ENCODE measurements at places on chromosomes 12 and 14.

GRCh38 chr14:61598980-61599379 lies 96.3 kb upstream of the HIF1A start:
- DNase-seq: no peak

DNA sequence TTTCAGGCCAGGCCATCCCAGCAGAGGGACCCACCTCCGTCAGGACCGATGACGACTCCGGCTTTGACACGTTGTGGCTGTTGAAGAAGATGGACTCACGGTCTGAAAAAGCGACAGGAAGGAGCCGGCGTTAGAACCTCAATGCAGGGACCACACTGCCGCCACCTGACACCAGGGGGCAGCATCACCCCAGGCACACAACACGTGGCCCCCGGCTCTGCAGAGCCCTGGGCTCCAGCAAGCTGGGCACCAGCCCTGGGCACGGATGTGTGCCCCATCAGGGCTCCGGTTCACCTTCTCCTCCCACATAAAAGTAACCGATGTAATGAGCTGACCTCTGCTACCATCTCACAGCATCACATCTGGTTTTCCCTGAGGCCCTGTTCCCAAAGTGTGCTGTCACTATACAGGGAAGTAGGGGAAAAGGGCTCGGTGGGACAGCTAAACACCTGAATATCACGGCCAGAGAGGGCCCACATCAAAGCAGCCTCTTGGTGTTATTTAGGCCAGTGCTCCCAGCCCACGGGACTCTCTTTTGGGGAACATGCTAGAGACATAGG lies 29.0 kb downstream of the CHGA start:
- DNase-seq: no peak

- no peak for DNase-seq
Observed at GRCh38 chr12:95115641-95116040, 42.2 kb upstream of the NR2C1 start.

DNA sequence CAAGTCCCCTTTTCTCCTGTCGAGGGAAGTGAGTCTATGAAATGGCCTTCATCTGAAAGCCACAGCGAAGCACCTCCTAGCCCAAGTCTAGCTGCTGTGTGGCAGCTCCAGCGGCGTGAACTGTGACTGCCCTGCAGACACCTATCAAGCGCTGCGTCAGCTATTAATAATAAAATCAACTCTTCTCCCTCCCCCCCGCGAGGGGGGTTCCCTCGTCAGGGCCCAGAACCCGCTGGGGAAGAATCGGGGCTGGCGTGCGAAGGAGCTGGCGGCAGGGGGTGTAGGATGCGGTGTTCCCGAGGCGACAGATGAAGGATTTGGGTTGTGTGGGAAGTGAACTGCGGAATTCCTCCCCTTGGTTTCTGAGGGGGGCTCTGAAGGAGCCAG lies 662 bp upstream of the ATP2A2 start:
- DNase-seq: no peak

GRCh38 chr12:27651201-27651600 lies 45.0 kb upstream of the REP15 start:
- no peak for DNase-seq

- DNase-seq: no peak
Observed at GRCh38 chr14:20434701-20435581, 1.0 kb downstream of the KLHL33 start.

GRCh38 chr14:102933618-102934231 lies 11.3 kb downstream of the AMN start:
- DNase-seq: no peak

- no peak for DNase-seq
Observed at GRCh38 chr14:88748288-88748687, 44.5 kb downstream of the EML5 start.

DNA sequence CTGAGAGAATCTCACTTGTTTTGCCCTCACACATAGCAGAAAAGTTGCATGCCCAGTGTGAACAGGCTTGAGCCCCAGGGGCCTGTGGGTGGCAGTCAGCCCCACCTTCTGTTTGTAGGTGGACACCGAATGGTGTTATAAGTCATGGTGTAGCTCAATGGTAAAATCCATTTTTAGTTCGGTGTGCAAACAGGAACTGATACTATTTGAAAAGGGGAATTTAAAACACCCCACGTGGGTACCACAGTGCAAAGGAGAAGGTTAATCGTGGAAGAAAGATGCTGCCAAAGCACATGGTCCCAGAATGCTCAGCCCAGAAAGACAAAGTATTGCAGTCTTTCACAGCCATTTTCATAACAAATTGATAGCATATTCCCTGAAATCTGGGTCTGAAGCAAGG lies 71.8 kb upstream of the GZMB start:
- DNase-seq: no peak

GRCh38 chr12:113876160-113876559 lies 90.0 kb downstream of the RBM19 start:
- no peak for DNase-seq

- peak; percentile 46 for DNase-seq
Observed at GRCh38 chr12:48351022-48351708, 446 bp upstream of the ZNF641 start.

GRCh38 chr12:18470251-18470650 lies 208.9 kb downstream of the PIK3C2G start:
- no peak for DNase-seq

GRCh38 chr14:92459950-92460421 lies 53.6 kb upstream of the RIN3 start:
- no peak for DNase-seq

GRCh38 chr14:61416591-61416990 lies 95.2 kb downstream of the PRKCH start:
- DNase-seq: no peak

DNA sequence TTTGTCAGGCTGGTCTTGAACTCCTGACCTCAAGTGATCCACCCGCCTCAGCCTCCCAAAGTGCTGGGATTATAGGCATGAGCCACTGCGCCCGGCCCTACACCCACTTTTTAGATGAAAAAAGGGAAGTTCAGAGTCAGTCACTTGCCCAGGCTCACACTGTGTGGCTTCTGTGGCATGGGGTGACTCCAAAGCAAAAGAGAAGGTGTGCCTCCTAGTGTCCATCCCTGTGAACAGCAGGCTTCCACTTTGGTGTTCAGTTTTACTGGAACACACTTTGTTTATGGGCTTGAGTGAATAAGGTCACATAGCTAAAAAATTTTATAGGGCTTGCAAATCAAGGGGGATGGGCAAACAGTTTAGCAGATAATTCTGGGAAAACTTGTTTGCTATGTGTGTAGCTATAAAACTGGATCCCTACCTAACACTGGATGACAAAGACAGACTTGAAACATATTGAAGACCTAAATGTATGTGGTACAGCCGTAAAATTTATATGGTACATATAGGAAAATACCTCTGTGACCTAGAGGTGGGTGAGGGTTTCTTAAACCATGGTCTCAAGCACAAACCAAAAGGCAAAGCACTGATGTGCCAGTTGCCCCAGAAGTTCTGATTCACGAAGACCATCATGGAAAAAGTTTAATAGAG lies 54.9 kb downstream of the EID3 start:
- DNase-seq: peak; percentile 69

DNA sequence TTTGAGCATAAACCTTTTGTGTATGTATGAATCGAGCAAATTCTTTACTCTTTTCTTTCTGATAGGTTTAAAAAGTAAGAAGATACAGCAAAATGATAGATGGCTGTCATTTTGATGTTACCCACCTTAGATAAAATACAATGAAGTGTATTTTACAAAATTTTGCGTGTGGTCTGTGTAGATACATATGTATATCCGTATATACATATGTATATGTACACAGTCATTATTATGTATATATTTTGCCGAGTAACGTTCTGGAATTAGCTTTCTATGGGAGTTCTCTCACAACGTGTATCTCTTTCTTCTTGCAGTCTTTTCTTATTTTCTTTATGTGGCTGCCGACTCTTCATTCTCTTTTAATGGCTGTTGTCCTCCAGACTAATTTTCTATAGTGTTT lies 32.4 kb upstream of the CHPT1 start:
- DNase-seq: no peak

GRCh38 chr14:102007916-102008418 lies 43.6 kb downstream of the DYNC1H1 start:
- no peak for DNase-seq

DNA sequence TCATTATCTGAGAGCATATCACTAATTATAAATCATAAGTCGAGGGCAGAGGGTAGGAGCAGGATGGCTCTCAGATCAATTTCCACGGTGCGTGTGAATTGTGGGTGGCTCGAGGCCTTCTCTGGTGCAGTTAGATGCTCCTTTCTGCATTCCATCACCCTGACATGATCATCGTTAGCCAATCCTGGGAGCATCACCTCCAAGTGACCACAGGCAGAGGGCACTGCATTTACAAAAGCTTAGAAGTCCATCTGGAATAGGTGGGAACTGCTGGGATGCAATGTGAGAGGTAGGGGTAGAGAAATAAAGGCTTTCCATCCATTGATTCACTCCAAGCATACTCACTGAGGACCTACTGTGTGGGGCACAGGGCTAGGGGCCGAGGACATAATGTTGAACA lies 538.2 kb upstream of the TBX3 start:
- no peak for DNase-seq

GRCh38 chr12:119180380-119181040 lies 1.8 kb downstream of the HSPB8 start:
- no peak for DNase-seq

DNA sequence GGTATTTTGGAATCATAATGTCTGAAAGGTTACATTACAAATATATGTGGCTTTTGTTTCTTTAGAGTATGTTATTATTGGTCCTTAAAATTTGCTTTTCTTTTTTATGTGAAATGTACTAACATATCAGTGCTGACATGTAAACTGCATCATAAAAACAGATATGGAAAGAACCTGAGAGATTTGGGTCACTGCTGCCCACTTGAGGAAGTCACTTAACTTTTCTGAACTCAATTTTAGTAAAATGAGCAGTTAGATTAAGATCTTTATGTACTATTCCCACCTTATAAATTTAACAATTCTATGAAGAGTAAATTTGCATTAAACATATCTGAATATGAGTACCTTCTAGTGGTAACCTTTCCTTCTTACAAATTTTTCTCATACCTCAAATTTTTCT lies 7.5 kb downstream of the PTGR2 start:
- DNase-seq: no peak

DNA sequence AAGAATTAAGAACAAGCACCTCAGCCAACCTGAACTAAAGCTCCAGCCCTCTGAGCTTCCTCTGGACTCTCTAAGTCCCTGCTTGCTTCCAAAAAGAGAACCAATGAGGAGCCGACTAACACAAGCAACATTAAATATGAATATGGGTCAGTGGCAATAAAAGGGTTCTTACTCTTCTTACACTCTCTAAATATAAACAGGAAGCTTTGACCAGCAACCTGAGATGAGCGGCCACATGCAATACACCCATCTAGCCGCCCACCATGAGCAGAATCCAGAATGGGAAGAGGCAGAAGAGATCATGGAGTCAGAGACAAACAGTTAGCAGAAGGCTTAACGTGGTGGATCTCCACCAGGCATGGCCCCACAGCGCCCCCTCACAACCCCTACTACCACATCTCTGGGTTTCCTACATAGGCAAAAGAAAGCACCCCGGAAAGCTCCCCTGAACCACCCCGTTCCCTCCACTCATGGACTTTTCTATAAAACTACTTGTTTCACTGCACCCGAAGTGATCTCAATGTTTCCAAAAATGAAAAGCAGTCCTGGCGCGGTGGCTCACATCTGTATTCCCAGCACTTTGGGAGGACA lies 59.4 kb downstream of the TTC7B start:
- DNase-seq: no peak

DNA sequence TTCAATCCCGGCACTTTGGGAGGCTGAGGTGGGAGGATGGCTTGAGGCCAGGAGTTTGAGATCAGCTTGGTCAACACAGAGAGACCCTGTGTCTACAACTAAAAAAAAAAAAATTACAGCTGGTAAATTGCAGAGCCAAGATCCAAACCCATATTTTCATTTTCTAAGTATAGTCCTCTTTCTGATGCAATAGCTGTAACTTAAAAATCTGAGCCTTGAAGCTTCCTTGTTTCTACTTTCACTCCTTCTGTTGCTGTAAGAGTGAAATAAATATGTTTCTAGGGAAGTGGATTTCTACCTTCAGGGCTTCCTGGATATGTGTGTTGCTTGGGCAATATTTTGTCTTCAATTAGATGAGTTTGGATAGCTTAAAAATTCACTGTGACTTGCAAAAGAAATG lies 42.0 kb upstream of the PRICKLE1 start:
- DNase-seq: no peak

GRCh38 chr12:86723326-86723725 lies 467.1 kb upstream of the MGAT4C start:
- no peak for DNase-seq

- no peak for DNase-seq
Observed at GRCh38 chr12:132847363-132848356, 19.0 kb upstream of the GOLGA3 start.

DNA sequence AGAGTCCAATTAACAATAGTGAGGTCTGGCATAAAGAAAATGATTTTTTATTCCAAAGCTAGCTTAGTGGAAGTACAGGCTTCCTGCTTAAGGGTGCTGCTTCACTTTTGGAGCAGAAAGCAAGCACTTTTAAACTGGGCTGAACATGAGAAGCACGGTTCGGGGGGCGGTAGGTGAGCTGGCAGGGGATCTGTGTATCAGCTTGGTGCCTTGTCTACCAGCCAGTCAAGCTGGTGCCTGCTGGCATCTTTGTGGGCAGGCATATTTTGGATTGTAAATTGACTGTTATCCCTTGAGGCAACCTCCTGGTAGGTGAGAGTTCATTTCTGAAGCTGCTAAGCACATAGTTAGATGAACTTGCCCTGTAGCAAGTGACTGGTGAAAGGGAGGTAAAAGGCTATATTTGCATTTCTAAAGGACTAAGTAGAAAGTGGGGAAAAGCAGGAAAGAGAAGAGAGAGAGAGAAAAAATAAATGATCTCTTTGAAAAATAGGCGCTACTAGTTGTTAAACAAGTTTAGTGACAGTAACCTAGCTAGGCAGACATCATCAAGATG lies 121.1 kb upstream of the SYT10 start:
- no peak for DNase-seq

DNA sequence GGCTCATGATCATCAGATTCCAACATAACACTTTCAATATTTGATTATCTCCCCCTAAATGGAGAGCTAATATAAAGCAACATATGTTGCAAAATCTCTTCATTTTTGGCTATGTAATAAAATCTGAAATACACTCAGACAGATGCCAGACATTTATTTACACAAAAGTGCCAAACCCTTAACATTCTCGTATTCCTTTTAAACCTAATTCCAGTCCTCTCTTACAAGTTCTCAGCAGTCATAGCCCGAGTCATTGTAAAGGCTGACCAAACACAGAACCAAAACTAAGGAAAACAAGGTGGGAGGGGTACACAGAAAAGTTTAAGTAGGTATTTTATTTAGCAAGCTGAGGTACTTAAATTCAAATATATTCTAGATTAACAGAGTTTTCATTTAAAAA lies 81.4 kb downstream of the LRP6 start:
- no peak for DNase-seq

GRCh38 chr12:52980096-52980649 lies 26.1 kb upstream of the EIF4B start:
- DNase-seq: no peak
